Psoas muscle (tissue), 8 donors: ENCODE measurements at places on chromosomes 6 and 20. TPM values are rescaled to one million over a fixed set of nuclear protein-coding genes. Genes with fewer than 3 reads are reported as not detected.

DNPH1 gene
- 32.1 TPM for total RNA-seq

BAG2 gene
- total RNA-seq: 8.3 TPM

FBXO5 gene
- 1.9 TPM for total RNA-seq

LGSN gene
- not detected for total RNA-seq

WFDC5 gene
- not detected for total RNA-seq

DNA sequence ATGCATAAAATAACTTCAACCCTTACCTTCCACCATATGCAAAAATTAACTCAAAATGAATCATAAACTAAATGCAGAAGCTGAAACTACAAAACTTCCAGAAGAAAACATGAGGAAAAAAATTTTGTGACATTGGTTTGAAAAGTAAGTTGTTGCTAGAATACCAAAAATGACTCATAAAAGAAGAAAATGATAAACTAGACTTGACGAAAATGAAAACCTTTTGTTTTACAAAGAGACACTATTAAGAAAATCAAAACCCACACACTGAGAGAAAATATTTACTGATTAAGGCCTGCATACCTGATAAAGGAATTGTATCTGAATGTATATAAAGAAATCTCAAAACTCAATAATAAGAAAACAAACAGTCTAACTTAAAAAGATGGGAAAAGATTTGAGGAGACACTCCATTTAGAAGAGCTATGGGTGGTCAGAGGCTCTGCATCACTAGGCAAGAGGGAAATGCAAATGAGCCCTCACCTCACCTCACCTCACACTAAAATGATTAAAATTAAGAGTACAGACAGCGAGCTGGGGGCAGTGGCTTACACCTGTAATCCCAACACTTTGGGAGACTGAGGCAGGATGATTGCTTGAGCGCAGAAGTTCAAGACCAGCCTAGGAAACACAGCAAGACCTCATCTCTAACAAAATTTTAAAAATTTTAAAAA lies 97.6 kb upstream of the CST7 start:
- H3K4me3 ChIP-seq: no peak overlapping the region
- H3K27me3 ChIP-seq: no peaks in the 10 kb centered on the region
- H3K27ac ChIP-seq: no peak overlapping the region
- no peaks in the 10 kb centered on the region for H3K4me1 ChIP-seq
- DNase-seq: no peak

- no peaks in the 10 kb centered on the region for H3K36me3 ChIP-seq
- DNase-seq: no peak
- no peaks in the 10 kb centered on the region for H3K27me3 ChIP-seq
- no peak overlapping the region for H3K4me3 ChIP-seq
- no peak overlapping the region for H3K27ac ChIP-seq
These were observed 116.0 kb upstream of the CITED2 start for GRCh38 chr6:139490482-139490881.

GRCh38 chr20:13800728-13801134 lies 15.9 kb downstream of the NDUFAF5 start:
- no peaks in the 10 kb centered on the region for H3K27me3 ChIP-seq
- peak; percentile 93 for DNase-seq
- H3K27ac ChIP-seq: peak overlapping the region; percentile 84
- H3K4me1 ChIP-seq: peaks cover 18% of the 10 kb centered on the region
- peaks cover 19% of the 10 kb centered on the region for H3K36me3 ChIP-seq

GRCh38 chr6:73943930-73944652 lies 248.1 kb downstream of the CD109 start:
- no peak overlapping the region for H3K4me3 ChIP-seq
- no peak overlapping the region for H3K27ac ChIP-seq
- no peaks in the 10 kb centered on the region for H3K36me3 ChIP-seq
- H3K27me3 ChIP-seq: no peaks in the 10 kb centered on the region
- DNase-seq: no peak
- H3K4me1 ChIP-seq: no peaks in the 10 kb centered on the region

DNA sequence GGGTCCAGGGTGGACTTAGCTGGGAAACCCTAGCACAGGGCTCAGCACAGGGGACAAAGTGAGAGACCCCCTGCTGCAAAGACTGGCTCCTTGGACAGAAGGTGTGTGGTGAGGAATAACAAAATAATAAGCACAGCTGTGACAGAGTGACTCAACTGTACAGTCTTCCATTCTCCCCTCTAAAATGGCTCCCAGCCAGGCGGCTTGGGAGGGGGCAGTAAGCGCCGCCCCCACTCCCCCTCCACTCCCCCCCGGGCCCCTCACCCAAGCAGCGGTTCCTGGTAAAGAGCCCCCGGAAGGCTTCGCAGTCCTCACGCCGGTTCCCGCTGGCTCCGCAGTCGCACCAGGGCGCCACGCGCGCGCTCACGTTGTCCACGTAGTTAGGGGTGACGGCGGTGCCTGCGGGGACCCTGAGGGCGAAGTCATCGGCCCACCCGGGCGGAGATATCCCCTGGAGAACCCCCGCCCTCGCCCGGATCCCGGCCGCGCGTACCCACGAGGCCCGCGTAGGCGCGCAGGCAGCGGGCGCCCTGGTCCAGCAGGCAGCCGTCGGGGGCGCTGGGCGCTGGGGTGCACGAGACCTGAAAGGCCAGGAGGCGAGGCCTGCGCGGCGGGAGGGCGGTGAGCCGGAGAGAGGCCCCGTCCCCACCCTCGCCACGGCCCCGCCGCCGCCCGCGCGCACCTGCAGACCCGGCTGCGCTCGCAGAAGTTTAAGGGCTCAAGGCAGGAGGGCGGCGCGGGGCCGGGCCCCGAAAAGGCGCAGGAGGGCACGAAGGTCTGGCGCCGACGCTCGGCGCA lies 2.7 kb downstream of the GFRA4 start:
- DNase-seq: peak; percentile 42
- no peaks in the 10 kb centered on the region for H3K36me3 ChIP-seq
- no peak overlapping the region for H3K27ac ChIP-seq

GRCh38 chr6:7848229-7848628 lies 62.4 kb downstream of the TXNDC5 start:
- H3K4me1 ChIP-seq: no peaks in the 10 kb centered on the region
- H3K27me3 ChIP-seq: no peaks in the 10 kb centered on the region
- no peak overlapping the region for H3K27ac ChIP-seq
- no peaks in the 10 kb centered on the region for H3K36me3 ChIP-seq
- DNase-seq: no peak

DNA sequence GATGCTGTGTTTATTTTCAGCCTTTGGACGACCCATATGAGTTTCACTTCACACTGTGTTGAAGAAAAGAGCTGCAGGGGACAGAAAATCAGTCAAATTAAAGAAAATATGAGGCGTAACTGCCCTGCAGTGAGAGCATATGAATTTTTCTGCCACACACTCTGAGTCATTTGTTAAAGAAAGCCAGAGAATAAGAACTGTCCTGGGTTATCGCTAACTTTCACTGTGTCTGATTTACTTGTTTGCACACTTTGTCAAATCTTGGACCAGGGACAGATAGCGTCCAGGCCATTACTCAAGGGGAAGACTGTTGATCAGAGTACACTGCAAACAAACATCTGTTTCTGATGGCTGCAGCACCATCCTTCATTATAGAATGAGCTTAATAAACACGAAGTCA lies 126.8 kb upstream of the AGPAT4 start:
- no peak overlapping the region for H3K27ac ChIP-seq
- no peak for DNase-seq
- H3K4me1 ChIP-seq: peaks cover 5% of the 10 kb centered on the region
- H3K4me3 ChIP-seq: no peak overlapping the region
- H3K36me3 ChIP-seq: no peaks in the 10 kb centered on the region
- H3K27me3 ChIP-seq: no peaks in the 10 kb centered on the region
